ENCODE measurements at places on chromosomes 4 and X. TPM values are rescaled to one million over a fixed set of nuclear protein-coding genes. Genes with fewer than 3 reads are reported as not detected.

Gene ENPEP
- polyA plus RNA-seq, result not detected

Gene RHOH
- polyA plus RNA-seq, result 328 TPM

Gene CXCL1
- not detected for polyA plus RNA-seq

Gene SYP
- polyA plus RNA-seq, result 0.40 TPM

Gene NWD2
- polyA plus RNA-seq, result not detected

Gene TSPAN7
- 0.88 TPM for polyA plus RNA-seq

Gene ELMOD2
- 9.1 TPM for polyA plus RNA-seq

Gene PAGE4
- polyA plus RNA-seq, result not detected

Gene IRF2
- polyA plus RNA-seq, result 80.7 TPM

Gene IL3RA
- 0.14 TPM for polyA plus RNA-seq

Gene CENPVL2
- polyA plus RNA-seq, result not detected

Gene RASGEF1B
- polyA plus RNA-seq, result 6.4 TPM

Gene SLC7A11
- not detected for polyA plus RNA-seq

Gene ADH4
- polyA plus RNA-seq, result not detected

Gene RASL11B
- 0.15 TPM for polyA plus RNA-seq

Gene ZNF630
- polyA plus RNA-seq, result 0.32 TPM

Gene MXD4
- 20.5 TPM for polyA plus RNA-seq

Gene AVPR2
- not detected for polyA plus RNA-seq

Gene NOX1
- not detected for polyA plus RNA-seq

Gene CCDC110
- 0.97 TPM for polyA plus RNA-seq

Gene AREG
- 0.98 TPM for polyA plus RNA-seq

Gene PABPC4L
- not detected for polyA plus RNA-seq

Gene MAGEA12
- polyA plus RNA-seq, result not detected

Gene LYAR
- 32.2 TPM for polyA plus RNA-seq

Gene TMSB15A
- not detected for polyA plus RNA-seq

Gene PNMA3
- 0.09 TPM for polyA plus RNA-seq

Gene P2RY8
- 163 TPM for polyA plus RNA-seq

Data from naive thymus-derived CD8-positive, alpha-beta T cell (primary cell).